Endothelial cell of umbilical vein (primary cell): ENCODE measurements at places on chromosomes 7 and 10. TPM values are rescaled to one million over a fixed set of nuclear protein-coding genes. Genes with fewer than 3 reads are reported as not detected.

- no peak for DNase-seq
These were observed 484.7 kb downstream of the PTPRN2 start for GRCh38 chr7:158102897-158103296.

DNA sequence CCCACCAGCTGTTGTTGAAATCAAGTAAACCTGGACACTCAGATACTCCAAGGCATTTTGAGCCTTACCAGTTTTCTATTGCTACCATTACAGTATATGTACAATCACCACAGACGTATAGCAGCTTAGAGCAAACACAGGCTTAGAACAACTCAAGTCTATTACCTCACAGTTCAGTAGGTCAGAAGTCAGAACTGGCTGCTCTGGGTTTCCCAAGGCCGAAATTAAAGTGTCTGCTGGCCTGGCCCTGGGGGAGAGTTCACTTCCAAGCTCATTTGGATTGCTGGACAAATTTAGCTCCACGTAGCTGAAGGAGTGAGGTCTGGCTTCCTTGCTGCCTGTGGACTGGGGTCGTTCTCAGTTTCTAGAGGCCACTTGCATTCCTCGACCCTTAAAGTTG is 260.1 kb upstream of the LRRN3 start:
- no peak for DNase-seq

DNA sequence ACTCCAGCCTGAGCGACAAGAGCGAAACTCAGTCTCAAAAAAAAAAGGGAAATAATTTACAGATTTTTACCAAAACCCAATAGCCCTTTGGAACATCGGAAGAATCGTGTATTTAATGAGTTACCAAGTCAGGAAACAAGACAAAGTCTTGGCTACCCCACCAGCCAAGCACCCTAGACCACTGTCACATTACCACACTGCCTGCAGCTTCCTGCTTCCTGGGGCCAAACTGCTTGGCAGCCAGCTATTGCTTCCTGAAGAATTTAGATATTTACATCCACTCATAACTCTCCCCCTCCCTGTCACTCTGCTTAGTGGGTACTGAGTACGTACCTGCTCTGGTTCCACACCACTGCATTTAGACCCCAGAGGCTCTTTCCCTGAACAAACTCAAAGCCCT is 14.1 kb upstream of the TNPO3 start:
- no peak for DNase-seq

DNA sequence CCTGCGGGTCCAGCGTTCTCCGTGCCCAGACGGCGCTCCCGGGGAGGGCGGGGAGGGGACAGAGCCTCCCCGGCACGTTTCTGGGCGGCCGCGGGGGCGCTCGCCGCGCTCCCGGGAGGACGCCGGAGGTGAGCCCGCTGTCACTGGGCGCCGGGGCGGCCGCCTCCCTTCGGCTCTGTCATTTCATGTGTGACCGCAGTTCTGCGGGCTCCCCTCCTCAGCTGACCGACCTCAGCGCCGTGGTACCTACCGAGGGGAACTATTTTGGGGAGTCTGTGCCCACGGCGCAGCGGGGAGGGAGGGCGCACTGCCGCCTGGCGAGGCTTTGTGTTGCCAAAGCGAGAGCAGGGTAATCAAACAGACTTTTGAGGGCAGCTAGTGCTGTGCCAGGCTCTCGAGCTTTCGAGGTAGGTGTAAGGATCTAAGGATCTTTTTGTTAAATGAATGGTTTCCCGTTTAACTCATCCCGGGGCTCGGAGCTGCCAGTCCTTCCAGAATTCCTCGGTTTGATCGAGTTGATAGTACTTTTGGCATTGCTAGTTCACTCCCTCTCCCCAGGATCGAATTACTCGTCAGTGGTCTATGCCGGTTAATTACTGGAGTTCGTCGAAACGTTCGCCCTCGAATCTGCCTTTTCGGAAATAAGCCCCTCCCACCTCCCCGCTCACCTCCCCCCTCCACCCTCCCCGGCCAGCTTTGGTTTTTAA is 1.9 kb downstream of the ARID5B start:
- no peak for DNase-seq

- DNase-seq: no peak
These were observed 56.2 kb downstream of the COL17A1 start for GRCh38 chr10:104029521-104029860.

DNA sequence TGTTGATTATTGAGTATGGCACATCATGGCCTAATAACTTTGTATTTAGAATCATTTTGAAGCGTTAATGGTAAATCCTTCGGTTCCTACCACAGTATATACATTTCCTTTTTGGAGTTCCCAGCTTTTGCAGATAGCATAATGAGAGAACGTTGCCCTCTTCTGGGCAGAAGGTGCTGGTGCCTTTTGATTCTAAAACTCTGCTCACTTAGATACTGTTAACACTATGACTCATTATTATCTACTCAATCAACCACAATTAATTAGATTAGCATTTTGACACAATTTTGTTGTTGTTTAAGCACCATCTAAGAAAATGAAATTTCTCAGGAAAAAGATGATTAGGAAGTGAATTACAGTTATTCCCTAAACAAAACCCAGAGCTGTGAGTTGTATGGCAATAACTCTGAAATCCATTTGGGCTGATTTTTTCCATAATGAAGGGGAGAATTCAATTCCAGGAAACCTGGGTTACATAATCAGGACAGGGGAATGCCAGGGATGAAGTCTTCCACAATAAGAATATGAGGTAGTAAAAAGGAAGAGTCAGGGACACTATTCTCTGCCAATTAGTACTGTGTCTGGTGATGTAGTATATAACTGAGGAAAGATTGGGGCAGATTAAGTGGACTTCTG is 11.5 kb upstream of the DLD start:
- peak; percentile 86 for DNase-seq

GRCh38 chr7:151902311-151902710 is 25.4 kb upstream of the PRKAG2 start:
- no peak for DNase-seq

DNA sequence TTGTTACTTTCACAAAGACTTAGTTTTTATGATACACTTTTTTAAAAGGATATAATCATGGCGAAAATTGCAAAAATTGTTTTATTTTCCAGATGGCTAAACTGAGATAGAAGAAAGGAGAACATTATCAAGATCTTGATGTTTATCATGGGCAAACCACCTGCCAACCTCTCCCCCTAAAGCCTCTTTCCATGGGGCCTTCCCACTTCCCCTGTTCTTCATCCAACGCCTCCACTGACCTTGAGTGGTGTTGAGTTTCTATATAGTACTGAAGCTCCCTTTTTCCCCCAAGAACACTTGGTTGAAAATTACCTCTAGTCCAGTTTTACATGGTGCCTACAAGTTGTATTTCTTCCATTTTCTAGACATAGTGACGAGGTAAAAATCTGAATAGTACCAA is 5.0 kb downstream of the CREB3L2 start:
- no peak for DNase-seq

DNA sequence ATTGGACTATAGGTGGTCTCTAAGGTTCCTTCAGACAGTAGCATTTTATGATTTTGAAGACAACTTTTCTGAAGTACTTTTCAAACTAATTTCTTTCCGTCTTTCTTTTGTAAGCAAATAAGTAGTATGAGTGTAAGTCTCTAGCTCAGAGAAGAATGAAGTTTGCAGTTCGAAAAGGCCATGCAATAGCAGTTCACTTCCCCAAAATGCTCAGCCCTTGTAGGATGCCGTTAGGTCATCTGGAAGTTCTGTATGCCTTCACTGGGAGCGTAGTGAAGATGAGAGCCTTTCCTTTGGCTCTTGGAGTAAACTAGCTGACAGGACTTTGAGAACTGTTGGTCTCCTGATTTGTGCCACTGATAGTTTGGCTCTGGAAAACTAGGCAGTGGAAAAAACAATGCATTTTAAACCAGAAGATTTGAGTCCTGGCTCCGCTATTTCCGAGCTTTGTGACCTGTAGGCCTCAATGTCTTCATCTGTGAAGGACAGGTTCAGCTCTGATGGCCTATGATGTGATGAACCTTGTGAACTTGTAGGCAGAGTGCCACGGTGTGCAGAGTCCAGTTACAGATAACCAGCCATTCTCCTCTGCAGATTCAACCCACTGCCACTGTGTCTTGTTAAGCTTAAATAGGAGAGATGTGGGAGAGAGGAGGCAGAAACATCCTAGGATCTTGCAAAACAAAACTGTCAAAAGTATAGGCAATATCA is 18.8 kb downstream of the SGPL1 start:
- DNase-seq: no peak

DNA sequence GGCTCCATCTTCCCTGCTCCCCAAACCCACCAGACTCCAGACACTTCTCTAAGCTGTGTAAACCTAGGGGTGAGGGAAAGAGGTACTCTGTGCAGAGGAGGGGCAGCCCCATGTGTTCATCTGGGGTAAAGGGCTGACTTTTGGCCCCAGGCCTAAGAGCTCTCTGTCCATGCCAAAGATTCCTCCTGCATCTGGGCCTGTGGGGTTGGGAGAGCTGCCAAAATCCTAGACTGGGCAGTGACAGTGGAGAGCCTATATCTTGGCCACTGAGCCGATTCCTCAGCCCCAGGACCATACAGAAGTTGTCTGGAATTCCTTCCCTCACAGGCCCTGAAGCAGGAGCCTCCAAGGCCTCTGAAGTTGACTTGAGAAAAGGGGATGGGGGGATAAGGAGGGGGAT is 25.3 kb upstream of the LEP start:
- no peak for DNase-seq

GRCh38 chr7:23298141-23298881 is 828 bp upstream of the MALSU1 start:
- no peak for DNase-seq

DNA sequence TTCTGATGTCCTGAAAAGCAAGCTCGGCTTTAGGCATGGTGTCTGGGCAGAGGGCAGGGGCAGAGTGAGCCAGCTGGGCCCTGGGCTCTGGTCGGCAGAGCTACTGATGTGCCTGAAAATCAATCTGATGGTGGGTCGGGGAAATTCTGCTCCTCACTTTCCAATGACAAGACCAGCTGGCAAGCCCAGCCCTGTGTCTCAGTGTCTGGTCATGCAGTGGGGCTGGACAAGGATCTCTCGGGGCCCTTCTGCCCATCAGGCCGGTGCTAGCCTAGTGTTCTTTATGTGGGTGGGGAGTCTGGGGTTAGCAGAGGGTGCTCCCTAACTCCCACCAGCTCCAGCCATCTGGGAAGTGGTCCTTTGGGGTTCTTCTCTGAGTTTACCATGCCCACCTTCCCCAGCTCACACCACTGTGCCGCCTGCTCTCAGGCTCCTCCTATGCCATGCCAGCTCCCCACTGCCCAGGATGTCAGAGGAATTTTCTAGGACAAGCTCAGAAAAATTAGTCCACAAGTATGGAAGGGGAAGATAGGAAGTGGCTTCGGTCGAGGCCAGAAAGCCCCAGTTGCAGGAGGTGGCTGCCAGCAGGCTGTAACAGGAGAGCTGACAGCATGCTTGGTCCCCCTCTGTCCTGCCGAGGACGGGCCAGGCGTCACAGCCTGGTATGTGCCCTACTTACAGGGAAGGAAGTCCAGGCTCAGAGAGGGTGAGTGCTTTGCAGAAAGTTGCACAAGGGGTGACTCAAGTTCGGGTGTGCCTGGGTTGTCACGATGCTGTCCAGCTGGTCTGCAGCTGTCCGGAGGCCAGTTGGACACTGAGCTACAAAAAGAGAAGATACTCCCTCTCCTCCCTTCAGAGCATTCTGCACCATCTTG is 135.2 kb downstream of the ADCY1 start:
- DNase-seq: no peak

DNA sequence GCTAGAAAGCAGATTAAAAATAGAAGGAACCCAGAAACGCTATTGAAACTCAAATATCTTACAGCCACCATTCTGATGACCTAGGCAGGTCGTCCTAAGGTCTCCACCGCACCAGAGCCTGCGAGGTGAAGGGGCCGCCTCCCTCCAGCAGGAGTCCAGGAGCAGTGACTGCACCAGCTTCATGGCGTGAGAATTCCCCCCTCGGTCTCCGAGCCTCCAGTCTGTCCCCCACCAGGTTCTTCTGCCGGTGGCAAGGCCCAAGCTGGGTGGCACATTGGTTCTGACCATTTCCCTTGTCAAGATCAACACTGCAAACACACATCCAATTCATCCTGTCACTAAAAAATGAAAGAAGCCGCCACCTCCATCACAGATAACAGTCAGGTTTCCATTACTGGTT is 98.7 kb downstream of the DIP2C start:
- DNase-seq: no peak

Gene ZNF680
- 10.8 and 11.5 TPM in 2 replicates for total RNA-seq

Gene UCN3
- total RNA-seq: not detected in 2 replicates

Gene PLPP4
- 15.5 and 17.1 TPM in 2 replicates for total RNA-seq
